ENCODE measurements at places on chromosomes 7 and 10.

GRCh38 chr7:42720012-42720411 is 191.9 kb downstream of the C7orf25 start:
- DNase-seq = no peak

DNA sequence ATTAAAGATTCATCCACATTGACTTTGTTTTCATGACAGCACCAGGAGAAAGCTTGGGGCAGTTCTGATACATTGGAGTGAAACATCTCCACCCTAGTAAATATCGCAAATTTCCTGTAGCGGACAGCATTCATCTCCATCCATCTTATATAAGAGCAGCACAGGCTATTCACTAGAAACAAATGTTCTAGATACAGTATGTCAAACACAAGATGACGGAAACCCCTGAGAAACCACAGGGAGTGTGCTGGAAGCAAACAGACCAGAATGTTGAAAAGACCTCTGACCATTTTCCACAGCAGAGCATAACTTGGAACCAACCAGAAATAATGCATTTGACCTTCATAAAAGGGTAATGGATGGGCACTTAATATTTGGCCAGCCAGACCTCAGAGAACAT is 343.9 kb downstream of the SORCS1 start:
- no peak for DNase-seq

DNA sequence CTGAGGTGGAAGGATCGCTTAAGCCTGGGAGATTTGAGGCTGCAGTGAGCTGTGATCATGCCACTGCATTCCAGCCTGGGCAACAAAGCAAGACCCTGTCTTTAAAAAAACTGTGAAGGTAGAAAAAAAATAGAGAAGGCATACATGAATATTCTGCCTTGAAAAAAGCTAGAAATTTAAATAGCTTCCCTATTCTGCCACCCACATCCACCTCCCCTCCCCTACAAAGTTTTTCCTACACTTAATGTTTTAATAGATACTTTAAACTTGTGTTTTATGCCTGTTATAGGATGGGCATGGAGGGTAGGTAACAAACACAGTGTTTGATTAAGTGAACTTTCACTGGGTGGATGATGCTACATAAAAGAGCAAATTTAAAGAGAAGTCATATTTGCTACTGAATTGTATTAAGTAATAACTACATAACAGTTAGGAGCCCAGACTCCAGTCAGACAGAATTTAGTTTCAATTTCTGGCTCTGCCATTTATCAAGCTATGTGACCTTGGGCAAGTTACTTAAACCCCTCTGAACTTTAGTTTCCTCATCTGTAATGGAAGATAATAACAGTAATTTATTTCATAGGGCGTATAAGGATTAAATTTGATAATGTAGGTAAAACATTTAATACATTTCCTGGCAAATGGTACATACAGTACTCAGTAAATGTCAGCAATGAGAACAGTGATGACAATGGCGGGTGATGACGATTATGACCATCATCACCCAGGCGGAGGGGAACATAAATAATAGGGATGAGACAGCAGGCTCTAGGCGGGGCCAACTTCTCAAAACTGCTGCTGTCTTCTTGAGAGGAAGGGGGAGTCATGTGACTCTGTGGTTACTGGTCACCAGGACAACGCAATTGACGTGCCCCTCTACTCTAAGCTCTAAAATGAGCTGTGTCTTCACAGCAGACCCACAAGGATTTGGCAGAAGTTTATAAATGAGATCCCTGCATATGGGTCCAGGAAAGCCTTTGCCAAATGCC is 15.8 kb downstream of the DNMBP start:
- peak; percentile 88 for DNase-seq

GRCh38 chr10:30355601-30356000 is 6.5 kb upstream of the MTPAP start:
- DNase-seq = no peak

GRCh38 chr10:62852961-62853702 is 37.0 kb upstream of the EGR2 start:
- no peak for DNase-seq

DNA sequence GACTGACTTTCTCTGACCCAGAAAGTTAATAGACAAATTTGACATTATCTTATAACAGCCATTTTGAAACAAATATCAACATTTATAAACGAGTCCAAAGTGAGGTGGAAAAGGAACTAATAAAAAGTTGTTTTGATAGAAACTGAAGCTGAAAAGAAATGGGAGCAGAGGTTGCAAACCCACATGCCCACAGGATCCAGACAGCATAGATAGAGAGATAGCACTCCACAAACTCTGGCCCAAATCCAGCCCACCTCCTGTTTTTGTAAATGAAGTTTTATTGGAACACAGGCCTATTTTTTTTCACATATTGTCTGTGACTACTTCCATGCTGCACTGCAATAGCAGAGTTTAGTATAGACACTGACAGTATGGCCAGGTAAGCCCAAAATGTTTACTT is 171.9 kb downstream of the PRKG1 start:
- DNase-seq = no peak
